ENCODE measurements at places on chromosomes 2 and 18.

- no peak for DNase-seq
These were observed 131.3 kb downstream of the MAP4K4 start for GRCh38 chr2:101828673-101829334.

- DNase-seq, result no peak
These were observed 57.2 kb downstream of the NYAP2 start for GRCh38 chr2:225456619-225457260.

- no peak for DNase-seq
These were observed 43.9 kb downstream of the ACVR2A start for GRCh38 chr2:147888680-147889079.

DNA sequence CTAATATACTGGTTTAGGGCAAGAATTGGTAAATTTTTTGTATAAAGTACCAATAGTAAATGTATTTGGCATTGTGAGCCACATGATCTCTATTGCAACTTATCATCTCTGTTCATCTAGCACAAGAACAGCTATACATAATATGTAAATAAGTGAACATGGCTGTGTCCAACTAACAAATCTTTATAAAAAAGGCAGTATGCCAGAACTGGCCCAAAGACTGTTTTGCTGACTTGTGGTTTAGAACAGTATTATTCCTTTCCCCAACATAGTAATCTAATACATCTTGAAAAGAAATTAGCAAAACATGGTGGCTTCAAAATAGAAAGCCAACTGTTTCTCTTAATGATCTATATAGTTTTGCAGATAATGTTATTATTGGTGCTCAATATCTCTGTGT lies 441.4 kb upstream of the CELF4 start:
- no peak for DNase-seq

GRCh38 chr2:17853799-17854198 lies 24.7 kb upstream of the KCNS3 start:
- DNase-seq, result peak; percentile 51

- no peak for DNase-seq
These were observed 61.5 kb downstream of the PTPN4 start for GRCh38 chr2:119821266-119821665.

- DNase-seq, result peak; percentile 26
These were observed 326.3 kb downstream of the GBX2 start for GRCh38 chr2:235841863-235842262.

GRCh38 chr18:53115876-53116585 lies 776.0 kb downstream of the DCC start:
- no peak for DNase-seq
